ENCODE measurements at places on chromosomes 12 and 14.

GRCh38 chr14:99272899-99273765 lies 1.1 kb upstream of the BCL11B start:
- no peak for DNase-seq

- DNase-seq, result no peak
These were observed 94.2 kb upstream of the CEP83 start for GRCh38 chr12:94553875-94554274.

- DNase-seq, result no peak
These were observed 13.8 kb downstream of the RAPGEF3 start for GRCh38 chr12:47744778-47745436.

GRCh38 chr14:92637864-92638263 lies 110.6 kb downstream of the LGMN start:
- DNase-seq, result no peak

- DNase-seq, result no peak
These were observed 1.4 kb upstream of the RDH5 start for GRCh38 chr12:55718624-55719275.

GRCh38 chr14:62674563-62675237 lies 370.6 kb downstream of the KCNH5 start:
- DNase-seq, result no peak

DNA sequence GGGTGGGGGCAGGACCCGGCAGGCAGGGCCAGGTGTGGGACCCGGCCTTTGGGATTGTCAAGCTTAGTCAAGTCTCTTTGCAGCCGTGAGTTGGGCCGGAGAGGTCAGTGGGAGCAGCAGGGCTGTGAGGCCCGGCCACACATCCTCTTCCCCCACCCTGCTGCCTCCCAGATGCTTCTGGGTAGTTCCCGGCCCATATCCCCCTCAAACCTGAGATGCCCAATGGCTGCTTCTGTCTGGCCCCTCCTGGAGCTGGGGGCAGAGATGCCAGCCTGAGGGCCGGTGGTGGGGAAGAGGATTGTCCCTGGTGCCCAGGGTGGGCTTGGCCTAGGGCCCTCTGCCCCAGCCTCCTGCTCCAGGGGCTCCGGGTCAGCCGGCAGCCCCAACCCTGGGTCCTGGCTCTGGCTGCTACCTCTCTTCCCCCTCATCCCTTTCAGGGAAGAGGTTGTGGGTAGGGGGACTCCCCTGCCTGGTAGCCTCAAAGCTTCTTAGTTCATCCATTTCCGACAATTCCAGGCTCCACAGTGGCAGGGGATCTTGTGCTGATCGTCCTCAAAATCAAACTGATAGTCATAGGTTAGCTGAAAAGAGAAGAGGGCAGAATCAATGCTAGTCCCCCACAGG lies 2.8 kb upstream of the PRKAG1 start:
- no peak for DNase-seq

Data from kidney epithelial cell (primary cell).